Stimulated activated CD8-positive, alpha-beta memory T cell treated with anti-CD3 and anti-CD28 coated beads, Interleukin-15, amount 100 ng/mL, for 4 hours (primary cell): ENCODE measurements at places on chromosomes 7 and 10.

- DNase-seq: no peak
These were observed 709.1 kb upstream of the FZD8 start for GRCh38 chr10:36351159-36351558.

- DNase-seq: no peak
These were observed 278.1 kb downstream of the HTR7 start for GRCh38 chr10:90579602-90580242.

GRCh38 chr10:27568196-27569175 is 64.4 kb downstream of the RAB18 start:
- no peak for DNase-seq

DNA sequence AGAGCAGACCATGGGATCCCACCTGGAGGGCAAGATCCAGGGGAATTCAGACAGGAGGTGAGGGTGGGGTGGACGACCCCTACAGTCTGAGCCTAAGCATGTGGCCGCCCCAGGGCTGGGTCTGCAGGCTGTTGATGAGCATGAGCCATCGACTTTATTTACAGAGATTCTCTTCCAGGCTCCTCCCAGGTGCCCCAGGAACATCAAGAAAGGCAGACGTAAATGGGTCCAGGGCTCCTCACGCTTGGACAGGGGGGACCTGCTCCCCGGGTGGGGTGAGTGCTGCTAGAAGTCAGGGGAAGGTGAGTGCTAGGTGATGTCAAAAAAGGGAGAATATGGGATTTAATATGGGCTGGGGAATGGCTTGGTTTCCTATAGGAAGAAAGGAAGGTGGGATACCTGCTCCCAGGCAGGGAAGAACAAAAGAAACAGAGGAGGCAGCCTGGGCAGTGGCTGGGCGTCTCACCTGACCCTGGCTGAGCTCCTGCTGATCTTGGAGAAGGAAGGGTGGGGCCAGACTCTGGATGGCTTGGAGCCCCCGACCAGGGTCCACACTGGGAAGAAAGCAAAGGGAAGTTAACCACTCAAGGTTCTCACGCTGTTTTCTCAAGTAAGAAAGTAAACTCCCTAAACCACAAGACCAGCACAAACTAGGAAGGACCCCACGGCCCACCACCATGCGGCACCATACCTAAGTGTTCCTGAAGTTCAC is 162.1 kb upstream of the SHH start:
- DNase-seq: no peak

GRCh38 chr10:109737626-109738025 is 185.7 kb downstream of the XPNPEP1 start:
- DNase-seq: no peak

DNA sequence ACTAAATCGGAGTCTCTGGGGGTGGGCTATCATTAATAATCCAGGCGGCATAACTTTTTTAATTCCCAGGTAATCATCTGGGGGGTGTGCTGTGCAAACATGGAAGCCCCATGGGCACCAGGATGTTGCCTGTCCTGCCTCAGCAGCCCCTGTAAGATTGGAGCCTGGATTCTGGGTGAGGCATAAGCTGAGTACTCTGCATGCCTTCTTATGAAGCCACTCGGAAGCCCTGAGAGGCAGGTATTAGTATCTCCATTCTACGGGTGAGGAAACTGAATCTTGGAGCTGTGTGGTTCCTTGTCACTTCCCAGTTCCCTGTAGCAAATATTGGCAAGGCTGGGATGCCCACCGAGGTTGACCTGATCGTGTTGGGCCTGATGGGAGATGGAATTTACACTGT is 7.4 kb upstream of the OPN4 start:
- no peak for DNase-seq

GRCh38 chr7:125934955-125935354 is 1005.3 kb upstream of the POT1 start:
- DNase-seq: no peak

DNA sequence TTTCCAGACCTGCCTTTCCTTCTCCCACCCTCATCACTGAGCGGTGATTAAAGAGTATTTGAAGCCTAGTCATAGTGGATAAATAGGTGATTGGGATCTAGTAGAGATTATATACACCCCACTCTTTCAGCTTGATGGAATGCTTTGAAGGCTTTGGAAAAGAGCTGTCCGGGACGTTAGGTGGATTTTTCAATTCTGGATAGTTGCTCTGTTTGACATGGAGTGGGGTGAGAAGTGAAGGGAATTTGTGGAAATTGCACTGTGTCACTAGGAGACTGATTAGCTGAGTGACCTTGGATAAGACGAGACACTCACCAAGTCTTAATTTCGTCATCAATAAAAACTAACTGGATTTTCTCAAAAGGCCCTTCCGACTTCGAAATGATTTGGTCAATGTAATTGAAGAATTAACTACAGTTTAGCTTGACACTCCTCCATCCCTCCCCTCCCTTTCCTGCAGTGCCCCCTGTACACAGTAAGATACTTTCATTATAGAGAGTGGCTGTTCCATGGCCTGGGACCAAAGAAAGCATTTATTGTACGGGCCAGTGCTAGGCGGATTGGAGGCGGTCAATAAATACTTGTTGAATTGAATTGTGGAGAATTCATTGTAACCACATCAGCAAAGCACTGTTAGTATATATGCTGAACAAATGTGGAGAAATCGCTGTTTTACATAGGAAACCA is 962 bp downstream of the ZKSCAN1 start:
- DNase-seq: no peak

- no peak for DNase-seq
These were observed 261.6 kb downstream of the TWIST1 start for GRCh38 chr7:18855796-18856195.

DNA sequence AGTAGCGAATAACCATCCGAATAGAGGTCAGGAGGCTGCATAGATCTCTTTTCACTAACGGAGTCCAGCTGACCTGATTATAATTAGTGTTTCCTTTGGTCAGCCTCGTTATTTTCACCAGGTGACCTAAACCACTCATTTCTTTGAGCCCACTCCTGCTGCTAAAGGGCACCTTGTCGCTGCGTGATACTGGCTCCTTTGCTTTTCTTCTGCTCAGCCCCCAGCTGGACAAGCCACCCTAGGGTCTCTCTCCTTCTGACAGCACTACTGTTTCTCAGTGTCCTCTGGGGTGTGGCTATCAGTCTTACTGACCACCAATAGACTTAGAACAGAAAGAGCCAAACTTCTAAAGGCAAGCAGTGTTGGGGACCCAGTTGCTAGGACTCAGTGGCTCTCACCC is 2.7 kb upstream of the IGFBP3 start:
- DNase-seq: no peak

DNA sequence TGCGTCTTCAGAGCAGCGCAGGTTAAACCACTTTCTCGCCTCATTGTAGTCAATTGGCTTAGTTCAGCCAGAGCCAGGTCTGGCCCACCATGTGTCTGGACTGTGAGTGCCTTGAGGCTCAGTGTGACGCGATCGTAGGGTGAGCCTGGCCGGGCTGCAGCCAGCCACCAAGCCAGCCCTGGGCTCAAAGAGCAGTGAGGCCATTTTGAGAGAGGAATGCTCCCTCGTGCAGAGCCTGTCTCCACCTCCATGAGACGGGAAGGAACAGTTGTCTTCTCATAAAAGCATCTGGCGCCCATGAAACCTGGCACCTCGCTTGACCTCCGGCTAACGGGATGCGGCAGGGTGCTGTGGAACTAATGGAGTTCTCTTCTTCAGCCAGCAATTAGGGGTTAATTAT is 34.5 kb downstream of the LHPP start:
- no peak for DNase-seq

DNA sequence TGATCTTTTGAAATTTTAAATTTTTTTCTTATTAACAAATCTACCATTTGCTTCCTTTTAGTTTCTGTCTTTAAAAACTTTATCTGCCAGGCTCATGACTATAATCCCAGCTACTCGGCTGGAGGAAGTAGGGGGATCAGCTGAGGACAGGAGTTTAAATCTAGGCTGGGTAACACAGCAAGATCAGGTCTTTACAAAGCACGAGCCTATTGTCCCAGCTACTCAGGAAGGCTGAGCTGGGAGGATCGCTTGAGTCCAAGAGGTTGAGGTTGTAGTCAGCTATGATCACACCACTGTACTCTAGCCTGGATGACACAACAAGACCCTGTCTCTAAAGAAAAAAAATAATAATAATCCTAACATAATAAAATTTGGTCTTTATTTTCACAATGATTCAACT is 17.5 kb downstream of the DPY19L1 start:
- no peak for DNase-seq

DNA sequence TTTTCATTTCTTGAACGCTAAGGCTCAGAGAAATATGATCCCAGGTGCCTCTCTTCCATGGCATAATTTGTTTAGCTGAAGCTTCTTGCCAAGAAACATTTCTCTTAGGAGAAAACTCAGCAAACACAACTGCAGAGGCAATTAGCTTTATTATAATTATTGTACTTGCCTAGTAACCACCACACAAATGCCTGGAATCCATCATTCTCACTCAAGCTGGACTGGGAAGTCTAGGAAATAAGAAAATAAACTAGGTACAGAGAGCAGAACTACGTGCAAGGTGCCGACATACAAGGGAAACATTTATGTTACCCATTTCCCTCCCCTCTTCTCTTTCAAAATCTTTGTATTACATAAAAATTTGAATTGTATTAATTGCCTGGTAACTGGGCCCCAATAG is 15.1 kb downstream of the SLC35B4 start:
- no peak for DNase-seq

DNA sequence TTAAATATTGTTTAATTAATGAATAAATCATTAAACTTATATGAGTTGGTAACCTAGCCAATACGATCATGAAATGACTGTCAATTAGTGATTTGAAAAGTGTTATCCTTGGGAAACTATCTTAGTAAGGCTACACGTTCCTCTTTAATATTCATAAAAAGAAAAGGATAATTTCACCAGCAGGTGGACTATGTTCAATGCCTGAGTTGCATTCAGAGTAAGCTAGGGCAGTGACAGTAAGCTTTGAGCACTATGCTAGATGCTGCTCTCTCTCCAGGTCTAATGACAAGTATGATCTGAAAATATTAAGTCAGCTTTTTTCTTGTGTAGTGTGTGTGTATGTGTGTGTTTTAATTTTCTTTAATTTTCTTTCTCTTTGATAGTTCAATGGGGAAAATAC is 486.3 kb upstream of the PCDH15 start:
- no peak for DNase-seq

DNA sequence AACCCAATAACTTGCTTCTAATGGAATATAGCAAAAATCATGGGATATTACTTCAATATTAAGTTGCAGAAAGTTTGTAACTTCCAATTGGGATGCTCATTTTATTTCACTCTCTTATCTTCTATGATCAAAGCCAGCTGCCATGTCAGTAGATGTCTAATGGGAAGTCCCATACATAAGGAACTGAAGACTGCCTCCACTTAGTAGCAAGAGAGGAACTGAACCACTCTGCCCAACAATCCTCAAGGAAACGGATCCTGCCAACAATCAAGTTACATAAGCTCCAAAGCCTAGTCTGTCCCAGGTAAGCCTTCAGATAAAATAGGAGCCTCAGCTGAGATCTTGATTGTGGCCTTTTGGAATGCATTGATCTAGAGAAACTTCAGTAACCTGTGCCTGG is 431.5 kb upstream of the PCDH15 start:
- DNase-seq: no peak

DNA sequence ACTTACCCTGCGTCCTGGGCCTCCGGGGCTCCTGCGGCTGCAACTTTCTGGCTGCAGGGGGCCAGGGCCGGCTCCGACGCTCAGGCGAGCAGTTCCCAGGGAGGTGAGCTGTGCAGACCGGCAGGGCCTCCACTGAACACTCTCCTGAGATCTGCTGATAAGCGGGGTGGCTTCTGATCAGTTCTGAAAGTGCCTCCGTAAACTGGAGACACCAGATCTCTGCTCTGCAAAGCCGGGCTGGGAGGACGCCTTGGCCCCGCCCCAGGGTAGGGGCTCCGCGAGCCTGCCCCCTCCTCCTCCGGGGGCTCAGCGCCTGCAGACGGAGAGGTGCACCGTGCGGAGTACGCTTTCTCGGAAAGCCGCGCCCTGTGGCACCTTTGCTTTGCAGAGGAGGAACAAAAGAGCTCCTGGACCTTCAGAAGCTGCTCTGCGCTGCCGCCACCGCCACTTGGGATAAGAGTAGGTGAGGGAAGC is 141.3 kb upstream of the VKORC1L1 start:
- no peak for DNase-seq
